ENCODE measurements at places on chromosomes 4 and X.

DNA sequence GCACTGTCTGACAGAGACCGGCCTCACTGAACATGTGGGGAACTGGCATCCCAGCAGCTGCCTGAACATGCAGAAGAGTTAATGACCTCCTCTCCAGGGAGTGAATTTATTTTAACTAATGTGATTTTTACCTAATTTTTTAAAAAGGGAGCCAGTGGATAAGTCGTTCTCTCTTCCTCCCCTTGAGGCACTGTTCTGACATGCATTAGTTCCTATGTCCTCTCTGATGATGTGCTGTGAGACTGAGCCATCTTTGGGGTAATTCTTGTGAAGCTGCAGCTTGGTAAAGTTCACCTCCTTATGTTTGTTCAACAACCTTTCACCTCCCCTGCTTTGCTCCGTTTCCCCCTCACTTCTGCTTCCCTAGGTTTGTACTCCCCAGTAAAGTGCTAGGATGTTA lies 139.7 kb downstream of the COL25A1 start:
- DNase-seq, result no peak

DNA sequence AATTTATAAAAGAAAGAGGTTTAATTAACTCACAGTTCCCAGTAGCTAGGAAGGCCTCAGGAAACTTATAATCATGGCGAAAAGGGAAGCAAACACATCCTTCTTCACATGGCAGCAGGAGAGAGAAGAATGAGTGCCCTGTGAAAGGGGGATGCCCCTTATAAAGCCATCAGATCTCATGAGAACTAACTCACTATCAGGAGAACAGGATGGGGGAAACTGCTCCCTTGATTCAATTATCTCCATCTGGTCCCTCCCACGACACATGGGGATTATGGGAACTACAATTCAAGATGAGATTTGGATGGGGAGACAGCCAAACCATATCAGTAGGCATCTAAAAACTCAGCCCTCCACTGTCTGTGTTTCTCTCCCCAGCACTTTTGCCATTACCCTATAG lies 22.4 kb downstream of the ANK2 start:
- no peak for DNase-seq

DNA sequence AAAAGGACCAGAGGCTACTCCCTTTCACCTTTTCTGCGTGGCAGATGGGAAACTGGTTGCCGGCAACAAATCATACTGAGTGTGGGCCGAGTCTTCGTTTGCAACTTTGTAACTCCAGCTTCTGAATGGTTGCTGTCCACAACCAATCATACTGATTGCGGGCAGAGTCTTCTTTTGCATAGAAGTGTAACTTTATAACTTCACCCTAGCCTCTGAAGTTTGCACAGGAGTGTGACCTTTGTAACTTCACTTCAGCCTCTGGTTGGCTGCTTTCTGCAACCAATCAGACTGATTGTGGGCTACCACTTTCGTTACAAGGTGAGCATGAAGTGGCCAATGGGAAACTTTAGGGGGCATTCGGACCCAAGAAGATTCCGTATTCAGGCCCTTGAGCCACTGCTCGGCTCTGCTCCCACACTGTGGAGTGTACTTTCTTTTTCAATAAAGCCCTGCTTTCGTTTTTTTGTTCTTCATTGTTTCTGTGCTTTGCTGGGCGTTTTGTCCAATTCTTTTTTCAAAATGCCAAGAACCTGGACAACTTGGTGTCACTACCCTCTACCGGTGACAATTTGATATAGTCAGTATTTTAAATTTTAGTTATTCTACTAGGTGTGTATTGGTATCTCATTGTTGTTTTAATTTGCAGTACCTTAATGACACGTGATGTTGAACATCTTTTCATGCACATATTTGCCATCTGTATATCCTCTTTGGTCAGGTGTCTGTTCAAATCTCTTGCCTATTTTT lies 9.0 kb upstream of the PAGE5 start:
- DNase-seq, result no peak

DNA sequence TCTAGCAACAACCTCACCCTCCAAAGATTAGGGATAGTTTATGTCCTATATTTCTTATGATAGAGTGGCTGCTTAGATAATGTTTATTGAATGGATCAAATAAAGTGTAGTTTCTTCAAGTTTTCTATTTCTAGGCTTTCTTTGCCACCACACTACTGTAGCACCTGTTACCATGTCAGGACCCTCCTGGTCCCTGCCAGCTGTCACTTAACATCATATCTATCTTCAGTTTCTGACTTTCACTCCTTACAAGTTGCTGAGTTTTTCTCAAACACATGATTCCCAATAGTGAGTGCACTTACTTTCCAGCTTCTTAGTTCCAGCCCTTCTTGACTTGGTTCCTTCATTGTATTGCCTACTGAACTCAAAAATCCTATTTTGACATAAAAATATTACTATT lies 593.9 kb upstream of the PITX2 start:
- DNase-seq, result no peak

- no peak for DNase-seq
Measured at GRCh38 chr4:99564921-99565320, 1.1 kb upstream of the TRMT10A start.

DNA sequence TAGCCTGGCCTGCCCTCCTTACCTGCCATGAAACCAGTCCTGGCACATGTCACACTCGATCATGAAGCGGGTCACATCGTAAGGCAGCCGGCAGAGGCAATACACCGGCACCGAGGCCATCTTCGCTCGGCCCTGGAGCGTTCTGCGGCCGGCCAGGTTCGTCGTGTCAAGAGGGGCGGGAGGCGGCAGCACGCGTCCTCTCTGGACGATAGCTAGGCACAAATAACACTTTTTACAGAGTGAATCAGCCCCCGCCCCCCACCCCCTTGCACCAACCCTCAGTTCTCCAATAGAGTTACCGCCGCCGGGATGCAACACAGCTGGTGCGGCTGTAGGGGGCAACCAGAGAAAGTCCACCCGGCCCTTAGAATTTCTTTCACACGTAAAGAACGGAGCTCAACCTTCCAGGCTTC lies 1.7 kb downstream of the PHF8 start:
- peak; percentile 19 for DNase-seq

GRCh38 chr4:82508806-82509428 lies 52.9 kb downstream of the TMEM150C start:
- DNase-seq, result peak; percentile 48

DNA sequence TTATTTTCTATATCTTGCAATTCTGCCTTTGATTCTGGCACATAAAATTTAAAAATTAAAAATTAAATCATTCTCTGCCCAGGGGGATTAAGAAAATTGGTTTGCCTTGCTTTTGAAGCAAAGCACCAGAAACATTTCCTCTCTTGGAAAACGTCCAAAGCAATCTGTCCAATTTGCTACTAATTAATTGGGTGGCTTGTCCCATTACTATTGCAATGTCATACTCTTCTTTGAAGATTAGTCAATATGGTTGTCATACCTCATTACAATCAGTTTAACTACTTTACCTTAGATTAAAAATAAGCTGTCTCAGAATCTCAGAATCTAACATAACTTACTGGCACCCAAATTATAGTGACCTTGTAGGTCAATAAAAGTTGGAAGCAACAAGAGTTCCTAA lies 208.8 kb downstream of the TMA16 start:
- DNase-seq, result no peak

DNA sequence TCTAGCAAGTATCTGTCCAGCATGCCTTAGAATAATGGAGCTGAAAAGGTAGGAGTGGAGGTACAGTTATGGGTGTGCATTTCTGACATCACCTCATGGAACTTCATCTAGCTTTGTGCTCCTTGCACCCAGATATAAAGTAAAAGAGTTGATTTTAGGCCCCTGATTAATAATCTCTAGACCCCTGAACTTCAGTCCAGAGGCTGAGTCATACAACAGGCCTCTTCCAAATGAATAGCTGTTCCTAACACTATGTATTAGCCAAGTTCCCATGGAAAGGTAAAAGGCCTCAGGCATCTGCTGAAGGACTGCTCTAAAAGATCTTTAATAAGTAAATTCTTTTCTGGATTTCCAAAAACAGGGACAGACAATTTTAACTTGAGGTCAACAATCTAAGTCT lies 16.2 kb downstream of the TBC1D9 start:
- no peak for DNase-seq

- no peak for DNase-seq
Measured at GRCh38 chrX:155094468-155095061, 23.3 kb downstream of the BRCC3 start.

GRCh38 chrX:78527263-78527662 lies 131.9 kb downstream of the RTL3 start:
- DNase-seq, result no peak

DNA sequence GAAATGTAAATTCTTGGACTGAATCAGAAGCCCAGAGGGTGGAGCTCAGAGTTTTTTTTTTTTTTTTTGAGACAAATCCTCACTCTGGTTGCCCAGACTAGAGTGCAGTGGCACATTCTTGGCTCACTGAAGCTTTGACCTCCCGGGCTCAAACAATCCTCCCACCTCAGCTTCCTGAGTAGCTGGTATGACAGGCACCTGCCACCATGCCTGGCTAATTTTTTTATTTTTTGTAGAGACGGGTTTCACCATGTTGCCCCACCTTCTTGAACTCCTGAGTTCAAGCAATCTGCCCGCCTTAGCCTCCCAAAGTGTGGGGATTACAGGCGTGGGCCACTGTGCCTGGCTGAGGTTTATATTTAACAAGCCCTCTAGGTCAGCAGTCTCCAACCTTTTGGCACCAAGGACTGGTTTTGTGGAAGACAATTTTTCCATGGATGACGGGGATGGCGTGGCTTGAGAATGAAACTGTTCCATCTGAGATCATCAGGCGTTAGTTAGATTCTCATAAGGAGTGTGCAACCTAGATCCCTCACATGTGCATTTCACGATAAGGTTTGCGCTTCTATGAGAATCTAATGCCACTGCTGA lies 76.7 kb downstream of the FHIP1A start:
- DNase-seq, result no peak

- DNase-seq, result peak; percentile 20
Measured at GRCh38 chrX:103275947-103276567, 493 bp downstream of the TCEAL5 start.

DNA sequence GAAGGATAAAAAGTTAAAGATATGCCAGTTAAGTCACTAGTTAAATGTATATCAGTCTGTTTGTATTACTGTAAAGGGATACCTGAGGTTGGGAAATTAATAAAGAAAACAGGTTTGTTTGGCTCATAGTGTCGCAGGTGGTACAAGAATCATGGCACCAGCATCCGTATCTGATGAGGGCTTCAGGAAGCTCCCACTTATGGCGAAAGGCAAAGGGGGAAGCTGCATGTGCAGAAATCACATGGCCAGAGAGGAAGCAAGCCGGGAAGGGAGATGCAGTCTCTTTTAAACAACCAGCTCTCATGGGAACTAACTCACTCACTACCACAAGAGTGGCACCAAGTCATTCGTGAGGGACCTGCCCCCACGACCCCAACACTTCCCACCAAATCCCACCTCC lies 91.9 kb upstream of the SH3RF1 start:
- DNase-seq, result no peak

DNA sequence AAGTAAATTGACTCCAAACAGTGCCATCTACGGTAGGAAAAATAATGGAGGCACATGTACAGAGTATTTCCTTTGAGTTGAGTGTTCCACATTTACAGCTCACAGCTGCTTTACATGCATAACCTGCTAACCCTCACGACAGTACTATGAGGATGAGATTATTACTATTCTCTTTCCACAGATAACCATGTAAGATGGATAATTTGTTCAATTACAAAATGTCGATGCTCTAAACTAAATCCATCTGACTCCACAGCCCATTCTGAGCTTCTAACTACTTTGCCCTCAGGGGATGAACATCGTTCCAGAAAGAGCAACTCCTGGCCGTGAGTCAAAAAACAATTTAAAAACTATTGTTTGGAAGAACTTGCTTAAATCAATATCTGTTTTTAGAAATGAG lies 330.4 kb upstream of the NWD2 start:
- no peak for DNase-seq

- no peak for DNase-seq
Measured at GRCh38 chr4:89222170-89222569, 85.4 kb downstream of the GPRIN3 start.

DNA sequence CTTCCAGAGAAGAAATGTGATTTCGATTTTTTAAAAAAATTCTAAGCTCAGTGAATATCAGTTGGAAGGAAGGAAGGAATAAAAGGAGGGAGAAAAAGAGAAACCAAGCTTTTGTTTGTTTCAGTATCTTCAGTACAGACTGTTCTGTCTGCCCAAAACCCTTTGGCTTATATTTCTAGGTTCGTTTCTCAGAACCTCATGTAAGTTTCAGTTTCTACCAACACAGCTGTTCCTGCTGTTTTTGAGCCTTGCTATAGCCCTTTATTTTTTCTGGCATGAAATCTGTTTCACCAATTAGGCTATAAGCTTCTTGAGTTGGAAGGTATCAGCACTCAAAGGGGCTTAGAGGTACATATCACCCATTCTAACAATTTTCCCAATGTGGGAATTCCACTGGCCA lies 157.9 kb downstream of the GBA3 start:
- no peak for DNase-seq

DNA sequence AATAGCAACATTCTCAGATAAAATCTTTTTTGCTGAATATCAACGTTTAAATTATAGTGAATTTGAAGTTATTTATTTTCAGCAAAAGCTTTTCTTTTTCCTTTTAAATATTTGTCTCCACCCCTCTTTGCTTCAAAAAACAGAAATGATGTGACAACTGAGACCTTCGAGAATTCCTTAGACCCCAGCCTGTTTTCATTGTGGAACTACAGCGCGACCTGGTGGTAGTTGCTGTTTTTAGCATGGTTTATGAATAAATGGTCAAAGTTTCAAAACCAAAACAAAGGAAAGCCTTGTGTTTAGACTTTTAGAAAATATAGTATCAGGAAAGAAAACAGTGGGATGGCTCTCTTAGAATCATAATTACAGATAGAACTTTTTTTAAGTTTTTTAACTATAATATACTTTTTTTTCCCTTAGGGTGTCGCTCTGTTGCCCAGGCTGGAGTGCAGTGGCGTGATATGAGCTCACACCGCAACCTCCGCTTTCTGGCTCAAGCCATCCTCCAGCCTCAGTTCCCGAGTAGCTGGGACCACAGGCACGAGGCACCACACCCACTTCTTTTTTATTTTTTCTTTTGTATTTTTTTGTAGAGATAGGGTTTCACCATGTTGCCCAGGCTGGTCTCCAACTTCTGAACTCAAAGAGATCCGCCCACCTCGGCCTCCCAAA lies 26.8 kb upstream of the TMEM184C start:
- DNase-seq, result no peak

- DNase-seq, result no peak
Measured at GRCh38 chr4:141132072-141132708, 1.1 kb downstream of the RNF150 start.

GRCh38 chrX:153687121-153688039 lies at the start of gene SLC6A8:
Gene SLC6A8 (plus strand): TSS chrX:153687926. CDS start chrX:153688575, 649 bp downstream.
- DNase-seq, result peak; percentile 28
